Fibroblast of villous mesenchyme (primary cell): ENCODE measurements at places on chromosomes 3 and 15. TPM values are rescaled to one million over a fixed set of nuclear protein-coding genes. Genes with fewer than 3 reads are reported as not detected.

Gene ACTC1
- total RNA-seq, result under 0.01 and 0.64 TPM in 2 replicates

Gene PATL2
- total RNA-seq, result 0.86 and 0.97 TPM in 2 replicates

Gene IL17RC
- 32.8 and 42.8 TPM in 2 replicates for total RNA-seq

Gene TMCO5A
- not detected in 2 replicates for total RNA-seq

Gene SLC7A14
- 1.6 and 2.2 TPM in 2 replicates for total RNA-seq

Gene PARP14
- 60.9 and 91.1 TPM in 2 replicates for total RNA-seq

Gene SLC2A2
- total RNA-seq, result under 0.01 TPM in 1 of 2 replicates, not detected in the other

Gene GOLGA8T
- total RNA-seq, result under 0.01 TPM in 1 of 2 replicates, not detected in the other

Gene MCF2L2
- 0.43 and 0.64 TPM in 2 replicates for total RNA-seq

Gene ACKR2
- total RNA-seq, result under 0.01 TPM in 1 of 2 replicates, not detected in the other

Gene PODXL2
- total RNA-seq, result 0.32 and 0.86 TPM in 2 replicates

Gene MBD4
- 30.0 and 32.0 TPM in 2 replicates for total RNA-seq

Gene VIPR1
- total RNA-seq, result 0.32 TPM in 1 of 2 replicates, not detected in the other

Gene KCNMB2
- total RNA-seq, result under 0.01 TPM in 1 of 2 replicates, not detected in the other

Gene DNAH12
- total RNA-seq, result under 0.01 TPM in 2 replicates

Gene HCN4
- not detected in 2 replicates for total RNA-seq
